ENCODE measurements at places on chromosomes 2 and 18.

- no peak for DNase-seq
Observed at GRCh38 chr2:56624181-56624580, 440.4 kb downstream of the CCDC85A start.

DNA sequence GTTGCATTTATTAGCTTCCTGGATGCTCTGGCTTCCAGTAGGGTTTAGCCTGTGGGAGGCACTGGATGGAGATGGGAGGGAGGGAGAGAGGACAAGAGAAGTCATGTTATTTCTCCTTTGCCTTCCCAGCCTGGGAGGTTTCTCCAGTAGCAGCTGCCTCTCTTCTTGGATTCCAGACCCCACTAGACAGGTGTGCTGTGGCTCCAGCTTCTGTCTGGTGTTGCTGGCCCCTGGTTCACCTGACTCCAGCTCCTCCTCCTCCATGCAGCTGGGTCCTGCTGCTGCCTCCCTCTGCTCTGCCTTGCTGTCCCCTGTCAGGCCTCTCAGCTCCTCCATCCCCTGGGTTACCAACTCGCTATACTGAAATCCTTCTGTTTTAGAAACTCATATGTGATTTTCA is 188.9 kb upstream of the TNP1 start:
- no peak for DNase-seq

DNA sequence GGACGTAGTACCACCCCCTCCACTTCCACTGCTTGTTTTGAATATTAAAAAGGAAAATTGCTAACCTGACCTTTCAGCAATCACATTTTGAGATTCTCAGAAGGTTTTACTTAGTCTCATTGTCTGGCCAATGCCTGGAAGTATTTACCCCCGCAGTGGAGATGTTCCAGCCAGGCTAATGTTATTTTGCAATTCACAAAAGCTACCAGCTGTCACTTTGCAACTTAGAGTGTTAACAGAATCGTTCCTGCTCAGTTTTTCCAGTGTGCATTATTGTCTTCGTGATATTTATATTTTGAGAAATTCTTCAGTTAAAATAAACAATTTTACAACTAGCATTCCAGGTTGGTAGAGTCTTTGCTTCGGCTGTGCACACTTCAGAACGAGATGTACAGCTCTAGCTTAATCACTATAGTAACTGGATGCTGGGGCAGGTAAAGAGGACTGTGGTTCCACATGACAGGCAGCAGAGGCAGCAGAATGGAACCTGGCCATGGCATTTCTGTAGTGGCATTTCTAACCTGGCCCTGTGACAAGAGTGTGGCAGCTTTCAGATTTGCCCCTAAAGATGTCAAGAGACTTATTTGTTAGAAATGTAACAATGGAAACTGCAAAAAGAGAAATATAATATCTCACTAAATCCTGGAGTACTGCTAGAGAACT is 85.1 kb downstream of the DTNA start:
- DNase-seq = no peak

DNA sequence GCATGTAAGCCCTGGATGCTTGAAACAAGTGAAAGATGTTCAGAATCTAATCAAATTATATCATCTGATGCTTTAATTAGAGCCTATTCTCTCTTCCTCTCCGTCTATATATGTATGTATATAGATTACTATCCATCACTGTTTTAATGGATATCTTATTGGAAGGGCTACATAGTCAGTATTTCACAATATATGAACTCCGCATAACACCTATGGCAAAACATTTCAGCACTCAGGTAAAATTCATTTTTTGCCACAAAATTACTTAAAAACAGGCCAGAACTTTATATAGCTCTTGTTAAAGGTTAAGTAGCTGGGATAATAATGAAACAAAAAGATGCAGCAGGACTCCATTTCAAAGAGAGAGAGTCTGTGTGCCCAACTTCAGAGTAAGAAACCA is 1.2 kb downstream of the PJVK start:
- no peak for DNase-seq

DNA sequence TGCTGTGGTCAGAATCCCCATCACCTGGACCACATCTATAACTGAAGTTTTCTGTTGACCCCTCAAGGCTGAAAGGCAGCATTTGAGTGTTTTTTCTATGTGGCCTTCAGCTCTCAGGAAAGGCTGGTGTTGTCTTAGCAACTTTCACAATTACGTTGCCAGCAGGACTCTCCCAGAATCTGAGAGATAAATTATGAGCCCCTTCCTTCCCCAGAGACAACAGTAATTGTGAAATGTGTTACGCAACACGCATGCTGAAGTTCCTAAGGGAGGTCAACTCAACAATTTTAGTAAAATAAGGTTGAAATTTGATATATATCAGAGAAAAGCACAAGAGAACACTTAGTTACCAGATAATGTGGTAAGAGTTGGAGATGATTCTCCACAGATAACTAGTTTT is 216.5 kb upstream of the SLC8A1 start:
- no peak for DNase-seq

- no peak for DNase-seq
Observed at GRCh38 chr2:28086611-28087010, 196.1 kb downstream of the BABAM2 start.

- no peak for DNase-seq
Observed at GRCh38 chr18:9742524-9743131, 34.5 kb downstream of the RAB31 start.

DNA sequence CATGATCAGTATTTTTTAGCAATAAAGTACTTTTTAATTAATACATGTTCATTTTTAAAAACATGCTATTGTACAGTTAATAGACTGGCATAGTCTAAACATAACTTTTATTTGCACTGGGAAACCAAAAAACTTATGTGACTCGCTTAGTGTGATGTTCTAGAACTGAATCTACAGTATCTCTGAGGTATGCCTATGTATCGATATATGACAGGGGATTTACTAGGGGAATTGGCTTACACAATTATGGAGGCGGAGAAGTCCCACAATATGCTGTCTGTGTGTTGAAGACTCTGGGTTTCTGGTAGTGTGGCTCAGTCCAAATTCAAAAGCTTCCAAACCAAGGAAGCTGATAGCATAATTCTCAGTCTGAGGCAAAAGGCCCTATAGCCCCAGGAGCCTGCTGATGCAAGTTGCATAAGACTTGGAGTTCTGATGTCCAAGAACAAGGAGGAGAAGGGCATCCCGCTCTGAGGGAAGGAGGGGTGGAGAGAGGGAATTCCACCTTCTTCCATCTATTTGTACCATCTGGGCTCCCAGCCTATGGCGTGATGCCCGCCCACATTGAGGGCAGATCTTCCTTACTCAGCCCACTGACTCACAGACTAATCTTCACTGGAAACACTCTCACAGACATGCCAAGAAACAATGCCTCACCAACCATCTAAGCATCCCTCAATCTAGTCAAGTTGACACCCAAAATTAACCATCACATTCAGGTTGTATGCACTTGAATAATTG is 27.5 kb downstream of the ZNF638 start:
- no peak for DNase-seq

DNA sequence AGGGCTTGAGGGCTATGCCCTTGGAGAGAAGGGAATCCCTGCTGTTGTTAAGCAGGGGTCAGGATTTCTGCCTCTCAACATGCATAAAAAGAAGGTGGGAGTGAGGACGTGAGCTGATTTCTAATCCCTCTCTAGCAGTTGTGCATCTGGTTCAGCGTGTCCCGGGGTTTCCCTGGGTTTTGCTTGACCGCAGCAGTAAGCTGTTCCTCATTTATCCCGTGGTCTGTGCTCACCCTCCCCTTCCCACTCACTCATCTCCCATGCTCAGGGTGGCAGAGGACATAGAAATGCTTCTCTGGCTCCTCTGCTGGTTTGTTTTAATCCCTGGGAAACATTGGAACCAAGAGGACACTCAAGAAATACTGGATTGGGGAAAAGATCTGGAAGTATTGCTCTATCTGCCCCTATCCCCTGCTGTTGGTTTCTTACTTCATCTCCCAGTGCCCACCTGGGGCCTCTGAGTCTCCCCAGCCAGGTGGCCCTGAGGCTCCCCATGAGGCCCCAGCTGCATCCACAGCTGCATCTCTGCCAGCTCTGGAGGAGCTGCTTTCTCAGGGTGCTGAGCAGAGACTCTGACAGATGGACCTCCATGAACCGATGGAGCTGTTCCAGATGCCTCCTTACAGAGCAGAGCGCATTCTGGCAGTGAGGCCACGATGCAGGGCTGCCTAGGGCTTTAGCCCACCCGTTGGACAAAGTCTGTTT is 36.1 kb downstream of the TET3 start:
- DNase-seq = no peak

DNA sequence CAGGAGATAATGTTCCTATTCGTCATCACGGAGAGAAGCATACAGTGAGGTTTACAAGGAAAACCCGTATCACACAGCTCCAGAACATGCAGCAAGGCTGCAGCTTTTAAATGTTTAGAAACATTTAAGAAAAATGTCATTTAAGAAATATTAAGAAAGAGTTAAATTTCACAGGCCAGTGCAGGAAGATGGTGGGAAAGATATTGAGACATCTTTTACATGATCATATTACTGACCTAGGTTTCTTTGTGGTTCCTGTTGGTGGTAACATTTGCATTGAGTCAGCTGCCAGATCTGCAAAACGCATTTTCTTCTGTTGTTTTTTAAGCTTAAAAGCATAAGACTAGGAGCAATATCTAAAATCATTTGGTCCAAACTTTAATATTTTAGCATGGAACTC is 44.9 kb downstream of the CPO start:
- DNase-seq = no peak

DNA sequence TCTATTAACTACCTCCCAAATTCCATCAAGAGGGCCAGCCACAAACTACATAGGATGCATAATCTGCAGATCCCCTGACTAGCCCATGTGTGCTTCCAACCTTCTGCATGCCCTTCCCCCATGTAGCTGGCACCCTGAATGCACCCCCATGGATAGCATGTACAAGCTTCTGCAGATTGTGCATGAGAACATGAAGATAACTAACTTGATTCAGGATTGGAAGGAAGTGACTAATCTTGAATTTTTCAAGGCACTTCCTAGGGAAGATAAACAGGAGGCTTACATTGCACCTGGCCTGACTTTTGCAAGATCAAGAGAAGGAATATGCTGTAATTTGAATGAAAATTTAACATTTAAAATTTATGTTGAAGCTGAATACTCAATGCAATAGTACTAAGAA is 66.7 kb downstream of the CDC42EP3 start:
- DNase-seq = no peak

GRCh38 chr2:104025295-104025694 is 828.6 kb upstream of the POU3F3 start:
- DNase-seq = no peak

DNA sequence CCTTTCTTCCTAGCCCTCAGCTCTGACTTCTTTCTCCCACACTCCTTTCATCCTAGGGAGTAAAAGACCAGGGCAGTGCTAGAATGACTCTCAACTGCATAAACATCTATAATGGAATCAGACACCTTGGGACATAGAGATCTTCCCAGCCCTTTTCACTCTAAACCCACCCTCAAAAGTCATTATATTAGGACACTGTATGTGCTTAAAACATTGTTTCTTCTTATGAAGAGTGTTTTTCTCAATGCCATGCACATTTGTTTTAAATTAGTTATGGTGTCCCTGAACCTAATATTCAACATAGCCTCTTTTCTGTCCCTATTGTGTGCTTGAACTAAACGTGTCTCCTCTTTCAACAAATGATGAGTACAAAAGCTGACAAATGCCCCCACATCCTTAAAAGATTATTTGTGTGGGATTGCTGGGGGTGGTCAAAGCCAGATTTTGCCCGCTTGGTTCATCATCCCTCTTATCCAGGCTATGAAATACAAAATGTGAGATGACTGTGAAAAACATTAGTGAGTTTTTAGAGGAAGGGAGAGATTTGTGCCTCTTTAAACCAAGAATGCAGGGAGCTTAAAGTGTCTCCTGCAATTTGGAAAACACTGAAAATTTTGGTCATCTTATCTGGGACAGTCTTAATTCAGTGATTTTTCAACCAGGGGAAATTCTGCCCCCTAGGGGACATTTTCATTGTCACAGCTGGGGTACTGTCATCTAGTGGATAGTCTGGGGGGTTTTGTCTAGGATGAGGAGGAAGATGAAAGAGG is 29.0 kb downstream of the SERPINB5 start:
- DNase-seq = no peak

DNA sequence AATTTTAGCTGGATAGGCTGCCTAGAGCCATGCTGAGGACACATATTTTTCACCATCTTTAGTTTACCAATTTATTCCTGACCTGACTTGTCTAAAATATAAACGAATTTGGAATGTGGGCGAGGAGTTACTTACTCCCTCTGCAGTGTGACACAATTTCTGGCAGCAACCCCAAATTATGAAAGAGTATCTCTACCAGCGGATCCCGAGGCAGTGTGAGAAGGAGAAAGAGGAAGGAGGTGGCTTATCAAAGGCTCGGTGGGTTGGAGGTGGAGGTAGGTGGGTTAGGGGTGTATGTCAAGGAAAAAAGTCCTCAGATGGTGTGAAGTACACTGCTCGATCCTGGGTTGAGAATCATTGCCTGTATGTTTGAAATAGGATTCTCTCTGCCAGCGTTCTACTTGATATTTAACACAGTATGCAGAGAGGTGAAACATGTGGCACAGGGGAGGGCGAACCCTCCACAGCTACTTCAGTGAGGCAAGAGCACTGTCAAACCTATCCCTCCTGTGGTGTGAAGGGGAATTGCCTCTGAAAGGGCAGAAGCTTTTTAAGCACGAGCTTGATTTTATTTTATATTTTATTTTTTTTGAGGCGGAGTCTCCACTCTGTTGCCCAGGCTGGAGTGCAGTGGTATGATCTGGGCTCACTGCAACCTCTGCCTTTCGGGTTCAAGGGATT is 76.0 kb downstream of the RFTN2 start:
- DNase-seq = no peak

DNA sequence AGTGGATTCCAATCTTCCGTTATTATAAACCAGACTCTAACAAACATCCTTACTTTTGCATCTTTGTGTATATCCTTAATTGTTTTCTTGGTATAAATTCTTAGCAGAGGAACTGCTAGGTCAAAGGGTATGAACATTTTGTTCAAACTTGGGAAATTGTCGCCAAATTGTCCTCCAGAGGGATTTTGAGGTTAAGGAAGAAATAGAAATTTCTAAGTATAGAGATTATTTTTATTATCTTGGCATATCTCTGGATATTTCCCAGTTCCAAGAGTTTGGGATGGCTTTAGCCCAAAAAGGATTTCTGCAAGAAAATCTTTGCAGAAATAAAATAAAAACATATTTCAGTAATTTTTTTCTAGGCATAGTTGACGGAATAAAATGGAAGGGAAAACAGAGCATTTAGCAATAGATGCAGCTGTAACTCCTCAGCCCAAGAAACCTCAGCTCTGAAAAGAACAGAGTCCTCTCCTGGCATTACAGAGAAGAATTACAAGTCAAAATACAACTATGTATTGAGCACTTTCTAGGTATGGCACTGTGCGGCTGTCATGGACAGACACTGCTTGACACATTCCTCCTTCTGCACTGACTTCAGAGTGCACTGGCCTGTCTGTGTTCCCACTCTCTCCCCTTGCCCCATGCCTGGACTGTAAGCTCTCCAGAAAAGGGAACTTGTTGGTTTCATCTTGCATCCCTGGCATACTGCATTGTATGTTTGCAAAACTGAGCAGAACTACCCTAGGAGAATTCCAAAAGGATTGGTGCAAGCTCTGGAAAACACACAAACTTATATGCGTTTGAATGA is 117.3 kb upstream of the STON1 start:
- DNase-seq = no peak

Measured in right forelimb (tissue), 1 donor.